ENCODE measurements at places on chromosomes 6 and 20. TPM values are rescaled to one million over a fixed set of nuclear protein-coding genes. Genes with fewer than 3 reads are reported as not detected.
A peak's percentile ranks its signal among the peaks of the same experiment; 100 is the strongest.

DNA sequence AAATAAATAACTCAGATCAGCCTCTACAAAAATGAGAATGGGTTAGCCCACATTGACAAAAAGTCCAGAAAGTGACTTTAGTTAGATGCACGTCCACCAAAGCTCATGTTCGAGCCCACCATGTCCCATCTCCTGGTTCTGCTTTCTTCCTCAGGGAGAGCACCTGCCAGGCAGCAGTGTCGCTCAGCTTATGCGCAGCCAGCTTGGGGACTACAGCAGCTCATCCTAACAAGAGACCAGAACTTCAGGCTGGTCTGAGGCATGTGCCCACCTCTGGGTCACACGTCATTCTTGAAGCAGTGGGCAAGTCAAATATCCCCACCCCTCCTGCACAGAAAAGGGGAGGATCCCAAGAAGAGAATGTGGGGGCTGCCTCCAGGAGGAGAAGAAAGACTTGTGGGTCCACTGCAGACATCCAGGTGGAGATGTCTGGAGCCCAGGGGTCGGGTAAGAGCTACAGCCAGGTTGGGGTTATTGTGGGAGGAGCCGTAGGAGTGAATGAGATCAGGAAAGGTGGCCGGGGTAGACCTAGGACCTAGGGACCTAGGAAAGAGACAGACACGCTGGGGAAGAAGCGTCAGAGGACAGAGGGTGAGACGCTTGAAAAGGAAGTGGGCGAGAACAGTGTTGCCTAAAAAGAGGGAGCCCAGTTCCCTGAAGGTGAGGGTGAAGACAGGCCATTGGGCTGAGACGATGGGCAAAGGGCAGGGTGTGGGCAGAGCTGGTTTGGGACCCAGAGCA lies 52.5 kb downstream of the SSR1 start:
- H3K4me1 ChIP-seq = no peaks in the 10 kb centered on the region
- peak overlapping the region; percentile 49 for H3K4me3 ChIP-seq
- no peaks in the 10 kb centered on the region for H3K36me3 ChIP-seq
- no peak for DNase-seq

DNA sequence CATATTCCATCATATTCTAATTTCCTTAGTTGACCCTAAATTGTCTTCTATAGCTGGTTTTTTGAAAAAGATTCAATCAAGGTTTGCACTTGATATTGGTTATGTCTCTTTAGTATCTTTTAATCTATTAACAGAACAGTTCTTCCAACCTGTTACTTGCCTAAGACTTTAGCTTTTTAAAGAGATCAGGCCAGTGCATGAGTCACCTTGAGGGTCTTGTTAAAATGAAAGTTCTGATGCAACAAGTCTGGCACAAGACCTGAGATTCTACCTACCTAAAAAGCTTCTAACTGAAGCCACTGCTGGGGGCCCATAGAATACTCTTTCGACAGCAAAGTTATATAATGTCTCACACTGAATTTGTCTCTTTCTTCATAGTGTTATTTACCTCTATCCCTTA lies 3.2 kb downstream of the USP45 start:
- H3K27me3 ChIP-seq = no peaks in the 10 kb centered on the region
- no peak overlapping the region for H3K27ac ChIP-seq
- no peak overlapping the region for H3K4me3 ChIP-seq

GRCh38 chr20:53917145-53918019 lies 153.0 kb downstream of the BCAS1 start:
- H3K36me3 ChIP-seq = no peaks in the 10 kb centered on the region
- no peaks in the 10 kb centered on the region for H3K27me3 ChIP-seq
- H3K4me1 ChIP-seq = peaks cover 15% of the 10 kb centered on the region
- H3K27ac ChIP-seq = peak overlapping the region; percentile 98

GRCh38 chr6:136089876-136090275 lies 160.2 kb downstream of the MTFR2 start:
- H3K4me1 ChIP-seq = no peaks in the 10 kb centered on the region
- no peak overlapping the region for H3K4me3 ChIP-seq
- no peaks in the 10 kb centered on the region for H3K36me3 ChIP-seq
- no peak for DNase-seq
- H3K27ac ChIP-seq = no peak overlapping the region

Gene GSTA3
- not detected for total RNA-seq

DNA sequence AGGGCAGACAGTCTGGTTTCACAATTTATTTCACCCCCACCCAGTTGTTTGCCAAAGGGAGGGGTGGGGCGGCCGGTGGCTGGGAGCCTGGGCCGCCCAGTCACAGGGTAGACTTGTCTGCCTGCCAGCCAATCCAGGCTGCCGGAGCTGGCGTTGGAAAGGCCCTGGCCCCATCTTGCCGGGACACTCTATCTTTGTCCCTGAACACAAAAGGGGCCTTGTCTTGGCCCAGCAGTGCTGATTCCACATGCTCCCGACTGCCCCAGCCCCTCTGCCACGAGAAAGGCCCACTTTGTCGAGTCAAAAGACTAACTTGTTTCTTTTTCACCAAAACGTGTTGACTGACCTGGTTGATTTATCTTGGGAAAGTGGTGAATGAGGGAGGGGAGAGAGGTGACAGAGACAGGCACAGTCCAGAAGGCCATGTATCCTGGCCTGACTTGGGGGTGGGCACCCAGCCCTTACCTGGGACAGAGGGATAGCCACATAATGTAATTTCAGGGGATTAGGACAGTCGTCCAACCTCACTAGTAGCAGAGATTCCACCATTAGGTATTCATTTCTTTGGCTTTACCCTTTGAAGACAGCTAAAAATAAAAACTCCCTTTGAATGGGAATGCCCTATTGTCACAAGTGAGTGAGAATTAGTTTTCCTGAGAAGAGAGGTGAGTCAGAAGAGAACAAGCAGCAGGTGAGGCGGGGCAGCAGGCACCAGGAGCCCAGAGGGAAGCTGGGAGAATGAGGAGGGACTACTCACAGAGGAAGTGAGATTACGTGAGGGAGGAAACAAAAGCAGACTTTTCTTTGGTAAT lies 67.0 kb upstream of the SIRPA start:
- no peak overlapping the region for H3K27ac ChIP-seq
- H3K27me3 ChIP-seq = no peaks in the 10 kb centered on the region
- DNase-seq = no peak
- no peaks in the 10 kb centered on the region for H3K4me1 ChIP-seq
- no peak overlapping the region for H3K4me3 ChIP-seq

DNA sequence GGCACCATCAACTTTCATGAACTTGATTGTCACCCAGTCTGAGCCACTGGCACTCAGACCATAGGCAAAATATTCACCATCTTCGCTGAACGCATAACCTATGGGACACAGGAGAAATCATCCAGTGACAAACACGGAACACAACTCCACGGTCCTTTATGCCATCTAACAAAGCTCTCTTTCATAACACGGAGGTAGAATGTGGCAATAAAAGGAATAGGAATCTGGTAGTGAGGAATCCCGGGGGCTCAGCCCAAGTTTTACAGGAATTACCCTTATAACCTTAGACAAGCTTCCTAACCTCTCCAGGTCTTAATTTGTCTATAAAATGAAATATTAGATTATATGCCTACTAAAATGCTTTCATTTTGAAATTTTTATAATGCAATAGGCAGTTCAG lies 29.4 kb downstream of the PREP start:
- H3K27me3 ChIP-seq = no peaks in the 10 kb centered on the region
- DNase-seq = no peak
- no peaks in the 10 kb centered on the region for H3K36me3 ChIP-seq
- H3K4me1 ChIP-seq = no peaks in the 10 kb centered on the region
- no peak overlapping the region for H3K4me3 ChIP-seq

- no peaks in the 10 kb centered on the region for H3K27me3 ChIP-seq
- H3K36me3 ChIP-seq = no peaks in the 10 kb centered on the region
- no peak overlapping the region for H3K4me3 ChIP-seq
- DNase-seq = no peak
- no peaks in the 10 kb centered on the region for H3K4me1 ChIP-seq
- H3K27ac ChIP-seq = no peak overlapping the region
Measured at GRCh38 chr6:90412538-90413369, 116.1 kb upstream of the BACH2 start.

Gene MPIG6B
- total RNA-seq = not detected

DNA sequence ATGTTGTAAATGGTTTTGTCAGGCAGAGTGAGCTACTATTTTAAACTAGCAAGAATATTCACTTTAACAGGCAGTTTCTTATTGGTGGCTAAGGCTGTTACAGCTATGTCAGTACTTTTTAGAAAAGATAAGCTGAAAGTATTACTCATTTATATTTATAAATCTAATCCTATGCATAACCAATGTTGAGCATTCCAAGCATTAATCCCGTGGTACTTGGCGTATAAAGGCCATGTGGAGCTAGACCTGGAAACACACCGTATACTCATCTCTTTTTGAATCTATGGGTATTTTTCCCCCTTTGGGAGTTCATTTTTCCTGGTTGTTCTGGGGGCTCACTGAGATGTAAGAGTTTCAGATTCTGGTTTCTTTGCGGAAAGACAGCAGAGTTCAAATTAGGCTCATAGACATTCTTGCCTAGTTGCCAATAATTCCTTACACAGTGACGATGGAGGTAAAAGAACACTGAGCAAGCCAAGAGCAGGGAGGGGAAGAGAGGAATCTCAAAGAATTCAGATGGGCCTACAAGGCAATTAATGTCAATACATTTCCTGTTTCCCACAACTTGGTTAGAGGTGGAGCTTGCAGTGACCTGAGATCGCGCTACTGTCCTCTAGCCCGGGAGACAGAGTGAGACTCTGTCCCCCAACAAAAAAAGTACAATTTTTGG lies 211.5 kb downstream of the SOX4 start:
- no peaks in the 10 kb centered on the region for H3K36me3 ChIP-seq
- no peaks in the 10 kb centered on the region for H3K4me1 ChIP-seq
- no peak overlapping the region for H3K4me3 ChIP-seq
- DNase-seq = no peak
- no peaks in the 10 kb centered on the region for H3K27me3 ChIP-seq
- H3K27ac ChIP-seq = no peak overlapping the region

DNA sequence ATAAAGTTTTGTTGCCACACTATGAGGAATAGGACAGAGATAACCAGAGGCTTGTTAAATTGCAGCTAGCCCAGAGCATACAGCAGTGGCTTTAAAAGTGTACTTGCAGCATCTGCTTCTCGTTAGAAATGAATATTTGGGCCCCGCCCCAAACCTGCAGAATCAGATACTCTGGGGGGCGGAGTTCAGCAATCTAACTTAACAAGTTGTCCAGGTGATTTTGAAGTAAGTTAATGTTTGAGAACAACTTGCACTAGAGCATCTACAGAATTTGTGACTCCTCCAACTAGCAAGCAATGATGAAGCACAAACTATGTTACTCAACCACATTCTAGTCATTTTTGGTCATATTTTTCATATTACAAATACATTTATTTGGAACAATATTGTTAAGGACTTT lies 10.6 kb upstream of the SUPT3H start:
- H3K27me3 ChIP-seq = no peaks in the 10 kb centered on the region
- no peak overlapping the region for H3K27ac ChIP-seq
- H3K4me1 ChIP-seq = no peaks in the 10 kb centered on the region
- DNase-seq = no peak

- H3K4me1 ChIP-seq = no peaks in the 10 kb centered on the region
- H3K4me3 ChIP-seq = no peak overlapping the region
- no peak for DNase-seq
- no peaks in the 10 kb centered on the region for H3K27me3 ChIP-seq
- no peaks in the 10 kb centered on the region for H3K36me3 ChIP-seq
Measured at GRCh38 chr20:313948-314347, 11.4 kb upstream of the SOX12 start.

DNA sequence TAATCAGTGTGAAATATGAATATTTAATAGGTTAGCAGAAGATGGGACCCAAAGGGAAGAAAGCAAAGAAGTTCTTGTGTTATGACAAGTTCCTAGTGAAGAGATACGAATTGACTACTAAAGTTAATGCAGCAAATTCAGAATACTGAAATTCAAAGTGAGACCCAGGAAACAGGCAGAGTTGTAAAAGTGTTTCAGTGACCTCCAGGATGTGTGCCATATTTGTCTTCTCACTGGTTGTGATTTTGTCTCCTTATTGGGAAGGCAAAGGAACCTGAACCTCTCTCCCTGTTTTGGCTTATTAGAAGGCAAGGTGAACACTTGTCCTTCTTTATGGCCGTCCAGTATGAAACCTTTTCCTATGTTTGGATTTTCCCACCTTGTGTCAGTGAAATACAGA lies 51.8 kb upstream of the DTNBP1 start:
- no peak overlapping the region for H3K27ac ChIP-seq
- H3K27me3 ChIP-seq = no peaks in the 10 kb centered on the region
- H3K4me3 ChIP-seq = no peak overlapping the region
- no peaks in the 10 kb centered on the region for H3K4me1 ChIP-seq
- H3K36me3 ChIP-seq = no peaks in the 10 kb centered on the region
- no peak for DNase-seq

DNA sequence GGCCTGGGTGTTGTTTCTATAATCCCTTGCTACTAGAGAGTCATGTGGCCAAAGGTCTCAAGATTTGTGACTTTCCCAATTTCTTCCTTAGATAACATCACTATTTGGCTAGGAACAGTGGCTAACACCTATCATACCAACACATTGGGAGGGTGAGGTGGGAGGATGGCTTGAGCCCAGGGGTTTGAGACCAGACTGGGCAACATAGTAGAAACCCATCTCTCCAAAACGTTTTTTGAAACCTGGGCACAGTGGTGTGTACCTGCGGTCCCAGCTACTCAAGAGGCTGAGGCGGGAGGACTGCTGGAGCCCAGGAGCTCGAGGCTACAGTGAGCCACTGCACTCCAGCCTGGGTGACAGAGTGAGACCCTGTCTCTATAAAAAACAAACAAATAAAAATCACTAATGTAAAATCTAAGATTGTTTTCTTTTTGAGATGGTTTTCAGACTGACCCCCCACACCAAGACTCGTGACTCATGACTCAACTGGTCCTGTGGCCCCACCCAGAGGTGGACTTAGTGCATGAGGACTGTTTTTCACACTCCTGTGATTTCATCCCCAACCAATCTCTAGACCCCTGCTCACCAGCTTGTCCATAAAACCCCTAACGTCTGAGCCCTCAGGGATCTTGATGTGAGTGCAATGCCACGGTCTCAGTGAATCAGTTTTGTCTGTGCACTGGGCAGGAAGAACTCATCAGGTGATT lies 48.3 kb upstream of the KIF16B start:
- DNase-seq = no peak
- no peaks in the 10 kb centered on the region for H3K4me1 ChIP-seq
- H3K27ac ChIP-seq = no peak overlapping the region
- H3K36me3 ChIP-seq = no peaks in the 10 kb centered on the region
- H3K27me3 ChIP-seq = no peaks in the 10 kb centered on the region

GRCh38 chr6:47593979-47594378 lies 104.4 kb upstream of the ADGRF4 start:
- H3K27ac ChIP-seq = no peak overlapping the region
- H3K36me3 ChIP-seq = no peaks in the 10 kb centered on the region
- H3K27me3 ChIP-seq = no peaks in the 10 kb centered on the region
- DNase-seq = no peak

DNA sequence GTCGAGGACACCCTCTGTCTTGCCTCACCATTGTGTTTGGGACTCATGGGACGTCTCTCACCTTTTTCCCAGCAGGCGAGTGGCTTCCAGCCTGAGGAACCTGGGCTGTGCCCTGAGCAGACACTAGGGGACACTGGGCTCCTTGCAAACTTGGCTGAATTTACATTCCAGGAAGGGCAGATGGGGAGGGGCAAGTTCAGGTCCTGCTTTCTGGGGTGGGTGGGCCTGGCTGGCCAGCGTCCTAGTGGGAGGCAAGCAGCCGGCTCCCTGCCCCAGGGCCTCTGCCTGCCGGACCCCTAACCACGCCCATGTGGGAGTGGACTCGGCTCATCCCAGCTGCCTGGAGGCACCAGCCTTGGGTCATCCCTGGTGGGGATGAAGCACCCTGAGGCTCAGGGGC lies 48.2 kb upstream of the MLN start:
- no peaks in the 10 kb centered on the region for H3K36me3 ChIP-seq
- H3K27ac ChIP-seq = no peak overlapping the region
- H3K4me1 ChIP-seq = no peaks in the 10 kb centered on the region
- no peak for DNase-seq
- H3K4me3 ChIP-seq = no peak overlapping the region

Gene SLC16A10
- total RNA-seq = 1.2 TPM

All from uterus (tissue), 4 donors.